ENCODE measurements at places on chromosomes 7 and 10.

DNA sequence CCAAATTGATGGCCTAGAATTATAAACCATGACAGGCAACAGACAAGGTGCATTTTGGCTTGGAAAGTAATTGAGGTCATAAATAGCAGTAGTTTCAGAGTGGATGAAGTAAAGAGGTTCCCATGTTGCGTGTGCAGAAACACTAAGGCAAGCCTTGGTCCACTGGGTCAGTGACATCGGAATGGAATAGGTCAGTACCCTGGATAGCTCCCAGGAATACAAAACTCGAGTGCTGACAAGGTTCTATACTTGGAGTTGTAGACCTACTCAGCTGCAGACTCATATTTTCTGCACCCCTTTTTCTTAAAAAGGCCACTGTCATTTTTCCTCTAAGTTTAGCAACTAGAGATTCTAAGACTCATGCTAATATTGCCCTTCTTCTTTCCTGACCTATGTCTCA, 132.8 kb downstream of the DYNC1I1 start:
- no peak for DNase-seq

GRCh38 chr7:131720703-131721102, 164.3 kb upstream of the PODXL start:
- DNase-seq, result no peak

DNA sequence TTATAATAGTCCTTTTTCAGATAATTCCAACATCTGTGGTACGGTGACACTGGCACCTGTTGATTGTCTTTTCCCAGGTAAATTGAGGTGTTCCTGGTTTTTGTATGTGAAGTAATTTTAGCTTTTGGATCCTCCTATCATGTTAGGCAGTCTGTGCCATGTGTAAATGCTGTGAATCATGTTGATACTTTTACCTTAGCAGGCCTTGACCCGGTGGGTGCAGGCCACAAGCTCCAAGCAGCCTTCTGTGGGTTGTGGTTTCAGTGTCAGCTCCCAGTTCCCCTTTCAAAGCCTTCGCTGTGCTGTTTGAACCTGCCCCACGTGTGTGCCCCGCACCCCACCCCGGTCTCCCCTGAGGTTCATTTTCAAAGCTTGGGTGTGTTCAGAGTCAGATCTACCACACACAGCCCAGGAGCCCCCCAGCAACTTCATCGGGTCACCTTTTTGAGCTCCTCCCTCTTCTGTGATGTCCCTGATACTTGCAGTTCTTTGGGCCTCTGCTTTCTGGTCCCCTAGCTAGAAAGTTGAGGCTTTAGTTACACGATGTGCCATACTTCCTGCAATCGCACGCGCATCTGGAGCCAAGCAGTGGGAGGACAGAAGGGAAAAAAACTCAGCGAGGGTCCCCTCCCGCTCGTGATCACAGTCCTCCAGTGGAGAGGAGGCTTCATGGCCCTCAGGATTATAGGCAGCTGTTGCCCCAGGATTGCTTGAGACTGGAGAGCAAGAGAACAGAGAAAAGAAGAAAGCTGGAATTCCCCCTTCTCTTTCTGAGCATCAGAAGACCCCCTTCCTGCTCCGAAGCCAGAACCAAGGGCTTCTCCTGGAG, 8.7 kb upstream of the BHLHA15 start:
- peak; percentile 6 for DNase-seq

DNA sequence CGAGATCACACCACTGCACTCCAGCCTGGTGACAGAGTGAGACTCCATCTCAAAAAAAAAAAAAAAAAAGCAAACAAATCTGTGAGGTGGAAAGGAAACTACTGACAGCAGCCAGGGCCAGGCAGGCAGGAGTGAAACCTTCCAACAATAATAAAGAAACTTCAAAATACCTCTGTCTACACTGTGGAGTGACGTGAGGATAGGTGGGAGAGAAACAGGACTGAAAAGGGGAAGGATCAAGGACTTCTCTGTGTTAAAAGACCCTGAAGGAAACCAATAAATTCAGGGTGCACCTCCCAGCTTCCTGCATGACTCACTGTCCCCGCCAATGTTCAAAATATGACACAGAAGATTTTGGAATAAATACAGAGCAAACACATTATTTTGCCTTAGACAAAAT, 82.9 kb downstream of the KIAA1549 start:
- no peak for DNase-seq

DNA sequence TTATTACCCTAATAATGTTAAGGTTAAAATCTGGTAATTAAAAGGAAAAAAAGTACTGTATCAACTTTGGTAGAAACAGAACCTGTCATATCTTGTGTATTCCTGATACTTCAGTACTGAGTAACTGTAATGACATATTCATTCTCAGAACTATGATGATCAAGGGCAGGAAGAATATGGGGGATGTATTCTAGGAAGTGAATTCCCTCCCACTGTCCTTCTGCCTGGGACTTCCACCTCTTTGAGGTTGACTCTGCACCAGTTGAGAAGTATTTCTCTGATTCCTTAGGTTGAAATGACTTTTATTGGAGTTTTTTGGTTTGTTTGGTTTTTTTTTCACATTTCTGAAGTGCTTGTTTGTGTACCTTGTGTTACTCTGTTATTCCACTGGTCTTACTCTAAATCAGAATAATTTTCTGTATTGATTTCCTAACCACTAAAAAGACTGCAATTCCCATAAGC, 36.9 kb downstream of the WASL start:
- DNase-seq, result no peak
